ENCODE measurements at places on chromosomes 7 and 10.

DNA sequence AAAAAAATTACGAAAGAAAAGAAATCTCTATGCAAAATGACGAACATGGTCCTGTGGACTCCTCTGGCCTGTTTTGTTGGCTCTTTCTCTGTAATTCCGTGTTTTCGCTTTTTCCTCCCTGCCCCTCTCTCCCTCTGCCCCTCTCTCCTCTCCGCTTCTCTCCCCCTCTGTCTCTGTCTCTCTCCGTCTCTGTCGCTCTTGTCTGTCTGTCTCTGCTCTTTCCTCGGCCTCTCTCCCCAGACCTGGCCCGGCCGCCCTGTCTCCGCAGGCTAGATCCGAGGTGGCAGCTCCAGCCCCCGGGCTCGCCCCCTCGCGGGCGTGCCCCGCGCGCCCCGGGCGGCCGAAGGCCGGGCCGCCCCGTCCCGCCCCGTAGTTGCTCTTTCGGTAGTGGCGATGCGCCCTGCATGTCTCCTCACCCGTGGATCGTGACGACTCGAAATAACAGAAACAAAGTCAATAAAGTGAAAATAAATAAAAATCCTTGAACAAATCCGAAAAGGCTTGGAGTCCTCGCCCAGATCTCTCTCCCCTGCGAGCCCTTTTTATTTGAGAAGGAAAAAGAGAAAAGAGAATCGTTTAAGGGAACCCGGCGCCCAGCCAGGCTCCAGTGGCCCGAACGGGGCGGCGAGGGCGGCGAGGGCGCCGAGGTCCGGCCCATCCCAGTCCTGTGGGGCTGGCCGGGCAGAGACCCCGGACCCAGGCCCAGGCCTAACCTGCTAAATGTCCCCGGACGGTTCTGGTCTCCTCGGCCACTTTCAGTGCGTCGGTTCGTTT lies 83.5 kb upstream of the SLF2 start:
- no peak for DNase-seq

DNA sequence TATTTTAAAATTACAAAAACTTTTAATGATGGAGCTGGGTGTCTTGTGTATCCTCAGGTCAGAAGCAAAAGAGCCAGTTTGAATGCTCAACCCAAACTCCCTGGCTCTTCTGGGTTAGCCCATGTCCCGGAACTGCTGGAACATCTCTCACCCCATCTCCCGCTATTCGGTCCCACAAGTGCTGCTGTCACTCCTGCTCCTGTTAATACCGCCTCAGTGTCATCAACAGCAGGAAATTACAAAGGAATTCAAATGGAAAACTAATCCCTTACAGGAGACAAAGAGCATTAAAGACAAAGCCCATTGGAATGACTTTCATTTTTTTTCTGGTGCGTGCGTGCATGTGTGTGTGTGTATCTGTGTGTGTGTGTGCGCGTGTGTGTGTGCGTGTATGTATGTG lies 112.0 kb upstream of the C7orf33 start:
- no peak for DNase-seq

GRCh38 chr7:155339474-155339873 lies 41.8 kb downstream of the INSIG1 start:
- no peak for DNase-seq

DNA sequence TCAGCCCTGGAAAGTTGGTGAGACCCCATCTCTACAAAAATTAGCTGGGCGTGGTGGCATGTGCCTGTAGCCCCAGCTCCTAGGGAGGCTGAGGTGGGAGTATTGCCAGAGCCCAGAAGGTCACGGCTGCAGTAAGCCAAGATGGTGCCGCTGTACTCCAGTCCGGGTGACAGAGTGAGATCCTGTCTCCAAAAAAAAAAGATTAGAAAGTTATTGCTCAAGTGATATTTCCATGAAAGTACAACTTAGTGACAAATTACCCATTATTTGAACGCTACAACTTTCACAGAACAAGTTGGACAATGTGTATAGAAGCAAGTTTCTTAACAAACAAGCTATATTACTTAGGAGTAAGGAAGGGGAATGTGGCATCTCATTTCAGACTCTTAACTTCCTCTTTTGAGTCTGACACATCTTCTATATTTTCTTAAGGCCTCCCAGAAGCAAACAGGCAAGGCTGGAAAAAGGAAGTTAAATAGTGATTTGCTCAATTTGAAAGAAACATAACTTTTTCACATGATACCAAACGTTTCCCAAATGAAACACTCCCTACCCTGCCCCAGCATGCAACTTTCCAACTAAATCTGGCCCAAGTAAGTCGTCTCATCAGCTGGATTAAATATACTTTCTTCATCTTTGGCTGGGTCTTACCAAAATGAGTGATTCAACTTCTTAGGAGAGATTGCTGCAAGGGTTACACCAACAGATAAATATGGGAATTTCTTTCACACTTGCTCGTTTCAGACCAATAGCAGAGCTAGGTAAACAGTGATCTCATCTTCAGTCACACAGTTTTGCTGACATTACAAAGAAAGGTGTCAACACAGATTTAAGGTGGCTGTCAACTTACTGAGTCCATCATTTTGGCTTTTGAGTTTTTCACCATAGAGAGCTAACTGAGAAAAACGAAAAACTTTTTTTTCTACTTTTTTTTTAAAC lies 66.3 kb upstream of the KLF6 start:
- no peak for DNase-seq

DNA sequence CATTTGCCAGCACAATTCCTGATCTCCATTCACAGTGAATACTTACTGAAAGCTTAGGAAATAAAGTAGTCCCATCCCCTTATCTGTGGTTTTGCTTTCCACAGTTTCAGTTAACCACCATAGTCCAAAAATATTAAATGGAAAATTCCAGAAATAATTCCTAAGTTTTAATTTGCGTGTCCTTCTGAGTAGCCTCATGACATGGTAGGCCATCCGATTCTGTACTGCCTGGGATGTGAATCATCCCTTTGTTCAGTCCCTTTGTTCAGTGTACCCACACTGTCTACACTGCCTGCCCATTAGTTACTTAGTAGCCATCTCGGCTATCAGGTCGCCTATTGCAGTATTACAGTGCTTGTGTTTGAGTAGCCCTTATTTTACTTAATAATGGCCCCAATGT lies 14.2 kb downstream of the RAB11FIP2 start:
- DNase-seq, result no peak

- no peak for DNase-seq
These were observed 5.5 kb downstream of the SKIDA1 start for GRCh38 chr10:21519941-21520436.

DNA sequence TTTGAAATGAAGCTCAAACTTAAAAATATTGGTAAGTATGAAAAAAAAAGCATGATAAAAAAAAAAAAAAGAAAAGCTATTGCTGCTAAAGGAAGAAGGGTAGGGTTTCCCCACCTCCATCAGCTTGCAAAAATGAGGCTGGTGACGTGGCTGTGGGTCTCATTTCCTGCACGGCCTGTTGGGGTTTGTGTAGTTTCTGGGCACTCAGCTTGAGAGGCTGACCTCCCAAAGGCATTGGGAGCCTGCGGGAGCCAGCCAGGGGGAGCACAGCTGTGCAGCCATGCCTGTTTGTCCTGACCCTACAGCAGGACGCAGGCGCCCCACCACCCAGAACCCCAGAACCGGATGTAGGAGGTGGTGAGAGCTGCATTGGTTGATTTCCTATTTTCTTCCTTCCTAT lies 48.8 kb upstream of the CARD11 start:
- peak; percentile 42 for DNase-seq
